ENCODE measurements at places on chromosomes 1 and 21.

DNA sequence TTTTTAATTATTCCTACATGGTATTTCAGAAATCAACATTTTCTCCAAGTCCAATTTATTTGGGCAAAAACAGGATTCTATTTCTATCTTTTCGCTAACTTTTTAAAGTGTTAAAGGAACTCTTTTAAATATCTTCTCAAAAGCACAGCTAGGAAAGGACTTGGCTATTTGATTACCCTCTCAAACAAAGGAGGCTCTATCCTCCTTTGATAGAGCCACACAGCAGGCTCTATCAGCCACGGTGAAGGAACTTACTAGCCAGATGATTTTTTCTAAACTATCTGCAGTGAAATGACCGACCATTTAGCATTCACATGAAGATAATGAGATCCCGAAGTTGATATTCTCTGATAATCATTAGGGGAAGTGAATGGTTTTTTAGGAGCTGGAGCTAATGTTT lies 9.1 kb downstream of the ANGPTL7 start:
- DNase-seq = no peak

- no peak for DNase-seq
Measured at GRCh38 chr1:247173431-247173830, 1.6 kb upstream of the ZNF124 start.

- DNase-seq = no peak
Measured at GRCh38 chr1:117820694-117821381, 108.6 kb downstream of the GDAP2 start.

- no peak for DNase-seq
Measured at GRCh38 chr1:17649371-17650106, 105.6 kb upstream of the ACTL8 start.

GRCh38 chr1:233625510-233625981 lies 11.6 kb downstream of the KCNK1 start:
- DNase-seq = no peak

- DNase-seq = no peak
Measured at GRCh38 chr1:235657269-235657668, 7.7 kb upstream of the GNG4 start.

- no peak for DNase-seq
Measured at GRCh38 chr1:1309251-1310108, 1.1 kb downstream of the PUSL1 start.

DNA sequence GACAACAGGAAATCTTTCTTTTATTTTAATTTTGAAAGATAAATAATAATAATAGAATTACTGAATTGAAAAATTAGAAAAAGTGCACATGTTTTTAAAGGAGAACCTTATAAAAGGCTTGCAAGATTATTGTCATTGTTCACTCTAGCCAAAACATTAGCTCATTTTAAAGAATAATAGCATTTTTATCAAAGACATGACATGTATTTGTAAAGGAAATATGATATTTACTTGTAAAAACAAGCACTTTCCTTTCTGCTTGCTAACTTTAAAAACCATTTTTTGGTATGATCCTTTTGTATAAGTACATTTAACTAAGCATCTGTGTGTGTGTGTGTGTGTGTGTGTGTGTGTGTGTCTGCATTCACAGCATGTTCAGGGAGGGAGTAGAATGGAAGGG lies 156.3 kb upstream of the C1orf87 start:
- DNase-seq = no peak

DNA sequence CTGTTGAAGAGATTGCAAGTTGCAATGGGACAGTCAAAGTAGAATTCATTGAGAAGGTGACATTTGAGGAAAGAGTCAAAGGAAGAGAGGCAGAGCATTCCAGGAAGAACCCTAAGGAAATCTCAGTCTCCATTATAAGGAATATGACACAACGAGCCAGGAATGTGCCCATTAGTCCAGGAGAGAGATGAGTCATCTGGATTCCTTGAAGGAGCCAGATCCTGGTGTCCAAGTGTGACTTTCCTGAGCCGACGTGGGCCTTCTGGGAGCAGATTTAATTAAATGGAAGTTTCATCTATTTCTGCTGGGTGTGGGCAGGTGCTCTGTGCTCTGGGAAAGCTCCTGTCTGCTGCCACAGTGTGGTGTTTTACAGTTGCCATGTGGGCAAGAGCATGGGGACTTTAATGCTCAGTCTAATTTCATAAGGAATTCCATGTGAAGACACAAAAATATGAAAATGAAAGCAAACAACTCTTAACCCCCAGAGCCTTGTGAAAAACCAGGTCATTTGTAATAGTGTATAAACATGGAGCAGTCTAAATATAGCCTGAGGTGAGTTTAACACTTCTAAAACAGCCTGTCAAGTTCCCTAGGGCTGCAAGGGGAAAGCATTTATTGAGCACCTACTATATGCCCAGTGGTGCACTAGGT lies 111.4 kb upstream of the ARTN start:
- no peak for DNase-seq

DNA sequence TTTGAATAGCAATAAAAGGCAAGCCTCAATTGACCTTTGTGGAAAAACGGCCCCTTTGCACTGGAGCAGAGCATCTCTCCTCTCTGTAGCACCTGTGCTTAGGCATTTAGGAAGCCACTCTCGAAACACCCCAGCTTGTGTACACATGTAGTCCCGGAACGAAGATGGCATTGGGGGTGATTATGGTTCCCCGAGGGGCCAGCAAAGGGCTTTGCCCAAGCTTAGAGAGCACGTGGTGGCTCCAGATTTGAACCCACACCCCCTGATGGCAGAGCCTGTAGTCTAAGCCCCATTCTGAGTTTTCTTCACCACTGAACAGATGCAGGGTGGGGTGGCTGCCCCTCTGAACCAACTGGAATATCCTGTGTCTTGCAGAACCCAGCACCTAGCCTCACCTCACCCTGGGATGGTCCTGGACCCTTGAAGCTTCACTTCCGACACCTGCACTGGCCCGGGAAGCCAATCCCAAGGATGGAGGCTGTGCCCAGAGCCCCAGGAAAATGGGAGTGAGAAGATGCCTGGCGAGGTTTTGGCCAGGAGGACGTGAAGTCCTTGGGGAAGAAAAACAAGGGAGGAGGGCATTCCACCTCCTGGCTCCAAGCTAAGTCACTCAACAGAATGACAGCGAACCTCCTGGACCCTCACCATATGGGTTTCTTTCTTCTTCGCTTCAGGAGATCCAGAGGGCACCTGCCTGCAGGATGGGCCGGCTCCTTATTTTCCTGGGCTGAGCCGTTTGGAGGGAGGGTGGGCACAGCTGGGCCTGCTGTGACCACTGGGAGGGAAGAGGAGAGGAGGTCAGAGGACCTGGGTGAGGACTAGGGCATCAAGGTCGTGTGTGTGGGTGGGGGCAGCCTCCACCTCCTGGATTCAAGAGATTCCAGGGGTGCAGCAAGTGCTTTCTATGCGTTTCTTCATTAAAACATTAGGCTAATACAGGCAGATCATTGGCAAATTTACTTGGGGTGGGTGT lies 37.7 kb downstream of the IGFN1 start:
- DNase-seq = no peak

DNA sequence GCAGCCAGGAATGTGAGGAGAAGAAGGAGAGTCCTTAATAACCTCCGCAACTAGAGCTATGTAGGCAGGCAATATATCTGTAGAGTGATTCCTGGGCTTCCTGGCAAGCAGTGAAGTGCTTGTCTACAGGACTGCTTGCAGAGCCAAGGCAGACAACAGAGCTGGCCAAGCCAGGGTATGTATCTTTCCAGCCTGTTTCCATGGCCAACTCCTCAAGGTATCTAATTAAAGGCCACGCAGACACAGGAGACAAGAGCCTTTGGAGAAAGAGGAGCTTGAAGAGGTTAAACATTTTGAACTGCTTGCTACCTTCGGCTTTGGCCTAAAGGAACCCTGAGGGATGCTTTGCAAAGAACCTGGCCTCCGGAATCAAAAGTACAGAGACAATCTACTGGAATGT lies 137.4 kb downstream of the PIGK start:
- no peak for DNase-seq

DNA sequence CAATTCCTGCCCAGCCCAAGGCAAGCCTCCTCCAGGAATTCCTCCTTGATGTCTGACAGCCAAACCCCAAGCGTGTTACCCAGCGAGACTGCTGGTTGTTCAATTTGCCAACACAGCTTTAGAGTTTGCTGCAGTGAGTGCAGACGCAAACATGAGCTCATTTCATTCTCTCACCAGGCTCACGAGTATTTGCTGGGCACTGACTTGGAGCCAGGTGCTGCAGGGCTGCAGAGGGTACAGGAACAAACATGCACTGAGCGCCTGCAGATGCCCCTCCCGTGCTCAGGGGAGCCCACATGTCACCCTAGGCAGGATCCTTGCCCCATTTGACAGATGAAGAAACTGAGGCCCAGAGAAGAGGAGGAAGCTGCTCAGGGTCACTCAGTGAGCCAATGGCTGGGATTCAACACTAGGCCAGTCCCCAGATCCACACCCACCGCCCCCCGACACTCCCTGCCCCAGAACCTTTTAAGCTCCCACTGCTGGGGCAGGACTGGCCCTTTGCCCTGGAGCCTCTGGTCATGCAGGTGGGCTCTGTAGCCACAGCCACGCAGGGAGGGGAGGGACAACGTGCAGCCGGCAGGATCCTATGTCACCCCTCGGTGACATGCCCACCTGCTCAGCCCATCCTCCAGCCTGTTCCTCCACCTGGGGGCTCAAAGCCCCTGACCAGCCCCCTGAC lies 363.7 kb downstream of the MATN1 start:
- DNase-seq = no peak

DNA sequence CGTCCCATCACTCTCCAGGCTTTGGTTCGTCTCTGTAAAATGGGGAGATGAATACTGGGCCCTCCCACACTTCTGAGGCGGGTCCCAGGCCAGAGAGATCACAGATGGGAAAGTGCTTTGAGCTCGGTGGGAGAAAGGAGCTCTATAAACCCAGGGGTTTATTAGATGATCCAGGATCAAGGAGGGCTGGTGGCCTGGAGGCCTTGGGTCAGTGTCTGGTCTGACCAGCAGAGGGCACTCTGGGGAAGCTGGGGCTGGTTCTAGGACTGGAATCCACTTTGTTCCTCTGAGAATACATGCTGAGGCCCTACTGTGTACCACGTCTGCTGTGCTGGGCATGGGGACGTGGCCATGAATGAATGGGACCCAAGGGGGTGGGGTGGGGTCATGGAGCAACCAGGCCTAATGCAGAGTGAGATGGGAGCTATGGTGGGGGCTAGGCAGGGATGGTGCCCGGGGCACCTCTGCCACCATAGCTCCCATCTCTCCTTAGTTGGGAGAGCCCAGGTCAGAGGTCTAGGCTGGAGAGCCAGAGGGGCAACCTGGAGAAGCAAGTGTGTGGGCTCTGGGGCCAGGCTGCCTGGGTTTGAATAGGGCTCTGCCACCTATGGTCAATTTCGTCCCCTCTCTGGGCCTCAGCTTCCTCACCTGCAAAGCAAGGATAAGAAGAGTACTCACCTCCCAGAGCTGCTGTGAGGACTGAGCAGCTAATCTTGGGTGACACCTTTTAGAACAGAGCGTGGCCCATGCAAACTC lies 9.0 kb upstream of the FAM131C start:
- DNase-seq = peak; percentile 37

DNA sequence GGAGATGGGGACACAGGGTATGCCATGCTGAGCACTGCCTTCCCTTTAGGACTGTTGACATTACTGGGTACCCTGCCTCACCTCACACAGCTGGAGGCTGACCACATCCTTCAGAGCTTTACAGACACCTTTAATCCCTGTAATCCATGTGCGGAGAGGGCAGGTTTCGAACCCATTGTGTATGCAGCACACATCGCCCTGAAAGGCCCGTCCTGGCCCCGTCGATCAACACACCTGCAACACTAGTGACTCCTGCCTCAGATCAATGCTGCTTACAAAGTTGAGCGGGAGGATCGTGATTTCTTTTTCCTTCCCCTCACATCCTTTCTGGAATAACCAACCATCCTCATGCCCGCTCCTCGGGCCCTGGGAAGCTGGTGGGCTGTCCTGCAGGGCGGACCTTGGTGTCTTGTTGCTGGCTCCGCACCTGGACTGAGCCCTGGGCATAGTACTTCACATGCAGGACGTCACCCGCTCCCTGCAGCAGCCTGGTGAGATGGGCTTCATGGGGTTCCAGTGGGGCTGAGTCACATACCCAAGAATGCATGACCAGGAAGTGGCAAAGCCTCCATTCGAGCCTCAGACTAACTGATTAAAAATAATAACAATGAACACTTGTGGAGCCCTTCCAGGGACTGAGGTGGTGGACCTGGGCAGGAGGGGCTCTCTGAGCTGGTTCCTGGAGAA lies 403.6 kb downstream of the PTPRU start:
- no peak for DNase-seq

- no peak for DNase-seq
Measured at GRCh38 chr1:18886003-18886335, 16.4 kb downstream of the ALDH4A1 start.

DNA sequence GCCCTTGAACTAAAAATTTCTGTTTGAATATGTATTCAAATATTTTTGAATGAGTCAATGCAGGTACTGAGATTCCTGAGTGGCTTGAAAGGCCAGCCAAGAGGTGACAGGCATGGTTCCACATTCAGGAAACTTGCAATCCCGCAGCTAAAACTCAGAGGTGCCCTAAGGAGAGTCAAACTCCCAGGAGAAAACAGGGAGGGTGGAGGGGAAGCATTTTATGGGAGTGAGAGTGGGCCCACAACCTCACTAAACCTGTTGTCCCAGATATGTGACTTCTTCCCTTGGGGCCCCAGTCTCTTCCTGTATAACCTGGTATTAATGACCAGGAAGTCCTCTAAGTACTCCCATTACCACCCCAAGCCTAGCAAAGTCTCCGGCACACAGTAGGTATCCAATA lies 189.6 kb downstream of the PLPP3 start:
- no peak for DNase-seq

- DNase-seq = peak; percentile 11
Measured at GRCh38 chr1:178725466-178726086, 532 bp downstream of the RALGPS2 start.

DNA sequence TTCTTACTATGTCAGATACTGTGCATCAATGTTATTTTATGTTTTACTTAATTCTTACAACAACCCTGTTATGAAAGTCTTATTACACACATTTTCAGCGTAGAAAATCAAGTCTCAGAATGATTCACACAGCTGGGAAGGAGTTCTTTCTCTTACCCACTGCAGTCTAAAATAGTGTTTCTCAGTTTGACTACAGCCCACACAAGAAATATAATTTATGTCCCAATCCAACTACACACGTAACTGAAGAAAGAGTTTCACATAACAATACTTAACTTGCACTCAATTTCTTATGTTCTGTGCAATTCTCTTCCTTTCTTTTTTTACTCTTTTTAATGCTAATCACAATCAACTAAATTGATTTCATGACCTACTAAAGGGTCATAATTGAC lies 252.8 kb upstream of the ADGRL2 start:
- no peak for DNase-seq

DNA sequence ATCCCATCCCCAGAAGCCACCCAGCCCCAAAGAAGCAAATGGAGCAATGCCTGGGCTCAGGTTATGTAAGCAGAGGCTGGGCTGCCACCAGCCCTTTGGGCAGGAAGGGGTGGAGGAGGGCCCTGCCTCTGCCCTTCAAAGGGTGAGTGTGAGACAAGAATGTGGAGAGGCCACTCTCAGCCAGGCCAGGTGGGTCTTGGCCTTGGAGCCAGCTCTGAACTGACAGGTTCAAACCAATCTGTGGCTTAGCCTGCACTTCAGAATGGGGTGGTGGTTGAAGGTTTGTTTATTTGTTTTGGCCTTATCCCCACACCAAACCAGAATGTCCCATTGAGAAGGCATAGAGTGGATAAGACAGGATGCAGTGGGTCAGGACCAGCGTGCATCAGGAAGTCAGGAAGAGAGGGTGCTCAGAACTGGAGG lies 29.8 kb downstream of the C1orf116 start:
- no peak for DNase-seq

Measured in T follicular helper cell (primary cell).